ENCODE measurements at places on chromosomes 2 and 18. TPM values are rescaled to one million over a fixed set of nuclear protein-coding genes. Genes with fewer than 3 reads are reported as not detected.

GRCh38 chr2:229610333-229610732 lies 104.0 kb downstream of the DNER start:
- H3K27ac ChIP-seq, result no peak overlapping the region
- no peaks in the 10 kb centered on the region for H3K27me3 ChIP-seq
- no peaks in the 10 kb centered on the region for H3K4me1 ChIP-seq
- H3K4me3 ChIP-seq, result no peak overlapping the region
- H3K36me3 ChIP-seq, result no peaks in the 10 kb centered on the region

CNTNAP5 gene
- total RNA-seq, result 22.0 TPM

ARHGAP25 gene
- total RNA-seq, result 1.4 TPM

DNA sequence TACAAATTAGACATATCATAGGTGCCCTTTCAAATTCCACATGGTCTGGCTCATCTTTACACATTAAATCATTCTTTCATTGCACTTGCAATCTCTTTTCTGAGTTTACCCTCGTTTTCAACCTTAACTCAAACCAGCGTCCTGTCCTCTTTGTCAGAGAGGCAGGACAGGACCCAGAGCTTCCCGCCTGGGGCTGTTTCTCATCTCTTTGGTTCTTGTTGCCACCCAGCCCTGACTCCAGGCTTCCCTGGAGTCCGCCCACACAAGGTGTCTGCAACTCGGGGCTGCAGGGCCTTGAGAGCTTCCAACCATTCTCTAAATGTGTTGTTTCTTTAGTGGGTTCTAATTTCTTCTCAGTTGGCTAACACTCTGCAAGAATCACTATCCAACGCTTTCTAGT lies 24.4 kb downstream of the RBMS1 start:
- peaks cover 2% of the 10 kb centered on the region for H3K27me3 ChIP-seq
- DNase-seq, result no peak
- no peaks in the 10 kb centered on the region for H3K36me3 ChIP-seq
- no peak overlapping the region for H3K27ac ChIP-seq
- no peak overlapping the region for H3K4me3 ChIP-seq

GRCh38 chr2:1236606-1237005 lies 176.7 kb upstream of the TPO start:
- H3K4me3 ChIP-seq, result no peak overlapping the region
- no peaks in the 10 kb centered on the region for H3K4me1 ChIP-seq
- H3K27me3 ChIP-seq, result no peaks in the 10 kb centered on the region
- no peak overlapping the region for H3K27ac ChIP-seq
- no peaks in the 10 kb centered on the region for H3K36me3 ChIP-seq

- no peak overlapping the region for H3K4me3 ChIP-seq
- no peak overlapping the region for H3K27ac ChIP-seq
- peaks cover 1% of the 10 kb centered on the region for H3K4me1 ChIP-seq
- DNase-seq, result no peak
These were observed 43.0 kb upstream of the FAHD2A start for GRCh38 chr2:95359501-95359930.

- H3K27me3 ChIP-seq, result peaks cover 4% of the 10 kb centered on the region
- H3K4me1 ChIP-seq, result no peaks in the 10 kb centered on the region
- no peak overlapping the region for H3K4me3 ChIP-seq
- no peaks in the 10 kb centered on the region for H3K36me3 ChIP-seq
- peak; percentile 30 for DNase-seq
- no peak overlapping the region for H3K27ac ChIP-seq
These were observed 45.6 kb downstream of the ZNF519 start for GRCh38 chr18:14086458-14087231.

- no peaks in the 10 kb centered on the region for H3K4me1 ChIP-seq
- peak overlapping the region; percentile 99 for H3K4me3 ChIP-seq
- H3K36me3 ChIP-seq, result no peaks in the 10 kb centered on the region
- no peak for DNase-seq
- H3K27me3 ChIP-seq, result peaks cover 6% of the 10 kb centered on the region
These were observed 1.4 kb downstream of the CNTNAP5 start for GRCh38 chr2:124026503-124026902.

NPHP1 gene
- 2.5 TPM for total RNA-seq

- H3K27me3 ChIP-seq, result no peaks in the 10 kb centered on the region
- no peaks in the 10 kb centered on the region for H3K36me3 ChIP-seq
- H3K4me3 ChIP-seq, result no peak overlapping the region
- peaks cover 10% of the 10 kb centered on the region for H3K4me1 ChIP-seq
These were observed 649.4 kb upstream of the SLC8A1 start for GRCh38 chr2:41101281-41101680.

- H3K27me3 ChIP-seq, result no peaks in the 10 kb centered on the region
- H3K36me3 ChIP-seq, result no peaks in the 10 kb centered on the region
- H3K4me1 ChIP-seq, result no peaks in the 10 kb centered on the region
- H3K4me3 ChIP-seq, result no peak overlapping the region
- H3K27ac ChIP-seq, result no peak overlapping the region
- no peak for DNase-seq
These were observed 690.4 kb upstream of the NRXN1 start for GRCh38 chr2:51722311-51722710.

- H3K27ac ChIP-seq, result no peak overlapping the region
- peaks cover 2% of the 10 kb centered on the region for H3K4me1 ChIP-seq
- peaks cover 1% of the 10 kb centered on the region for H3K27me3 ChIP-seq
- no peak for DNase-seq
- no peak overlapping the region for H3K4me3 ChIP-seq
- peaks cover 3% of the 10 kb centered on the region for H3K36me3 ChIP-seq
These were observed 80.2 kb upstream of the BCL11A start for GRCh38 chr2:60633615-60634014.

DNA sequence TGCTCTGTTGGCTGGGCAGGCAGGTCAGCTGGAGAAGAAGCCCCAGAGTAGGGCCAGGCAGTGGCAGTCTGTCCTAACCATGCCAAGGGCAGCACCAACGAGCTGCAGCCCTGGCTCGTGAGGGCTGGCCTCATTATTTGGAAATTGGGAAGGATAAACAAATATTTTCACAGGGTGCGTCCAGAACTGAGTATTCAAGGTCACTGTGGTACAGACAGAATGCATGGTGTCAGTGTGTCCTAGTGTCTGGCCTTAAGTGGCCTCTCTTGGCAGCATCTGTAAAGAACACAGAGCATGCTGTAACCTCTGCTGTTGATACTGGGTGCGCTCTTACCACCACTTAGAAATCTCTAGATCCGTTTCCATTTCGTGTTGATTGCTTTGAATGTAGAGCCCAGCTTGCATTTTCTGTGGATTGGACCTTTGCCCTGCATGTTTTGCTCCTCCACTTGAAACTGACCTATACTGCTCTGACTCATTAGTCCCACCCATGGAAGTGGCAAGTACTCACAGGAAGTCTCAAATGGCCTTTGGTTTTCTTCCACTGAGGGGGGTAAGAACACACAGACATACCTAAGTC lies 88.2 kb downstream of the GREB1L start:
- no peaks in the 10 kb centered on the region for H3K27me3 ChIP-seq
- no peak overlapping the region for H3K27ac ChIP-seq
- no peaks in the 10 kb centered on the region for H3K4me1 ChIP-seq

DNA sequence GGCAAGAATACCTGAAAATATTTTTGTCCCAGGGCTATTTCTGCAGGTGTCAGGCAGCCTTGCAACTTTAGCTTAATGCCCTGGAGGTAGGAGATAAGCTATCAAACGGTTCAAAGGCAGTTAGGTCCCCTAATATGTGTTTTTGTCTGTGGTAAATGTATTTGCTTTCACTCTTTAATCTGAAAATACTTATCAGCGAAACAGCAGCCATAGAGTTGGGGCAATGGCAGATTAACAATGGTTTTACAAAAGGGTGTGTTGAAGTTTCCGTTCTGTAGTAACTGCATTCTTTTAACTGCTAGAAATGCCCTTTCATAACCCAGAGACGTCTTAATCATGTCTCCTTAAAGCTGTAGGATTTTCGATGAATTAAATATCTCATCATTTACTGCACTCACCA lies 265.0 kb upstream of the TRIB2 start:
- H3K36me3 ChIP-seq, result no peaks in the 10 kb centered on the region
- H3K4me1 ChIP-seq, result no peaks in the 10 kb centered on the region
- no peak for DNase-seq
- no peak overlapping the region for H3K27ac ChIP-seq

GRCh38 chr2:219155054-219155644 lies 5.5 kb downstream of the NHEJ1 start:
- H3K36me3 ChIP-seq, result no peaks in the 10 kb centered on the region
- DNase-seq, result no peak
- no peak overlapping the region for H3K27ac ChIP-seq
- peaks cover 8% of the 10 kb centered on the region for H3K4me1 ChIP-seq
- no peak overlapping the region for H3K4me3 ChIP-seq

DNA sequence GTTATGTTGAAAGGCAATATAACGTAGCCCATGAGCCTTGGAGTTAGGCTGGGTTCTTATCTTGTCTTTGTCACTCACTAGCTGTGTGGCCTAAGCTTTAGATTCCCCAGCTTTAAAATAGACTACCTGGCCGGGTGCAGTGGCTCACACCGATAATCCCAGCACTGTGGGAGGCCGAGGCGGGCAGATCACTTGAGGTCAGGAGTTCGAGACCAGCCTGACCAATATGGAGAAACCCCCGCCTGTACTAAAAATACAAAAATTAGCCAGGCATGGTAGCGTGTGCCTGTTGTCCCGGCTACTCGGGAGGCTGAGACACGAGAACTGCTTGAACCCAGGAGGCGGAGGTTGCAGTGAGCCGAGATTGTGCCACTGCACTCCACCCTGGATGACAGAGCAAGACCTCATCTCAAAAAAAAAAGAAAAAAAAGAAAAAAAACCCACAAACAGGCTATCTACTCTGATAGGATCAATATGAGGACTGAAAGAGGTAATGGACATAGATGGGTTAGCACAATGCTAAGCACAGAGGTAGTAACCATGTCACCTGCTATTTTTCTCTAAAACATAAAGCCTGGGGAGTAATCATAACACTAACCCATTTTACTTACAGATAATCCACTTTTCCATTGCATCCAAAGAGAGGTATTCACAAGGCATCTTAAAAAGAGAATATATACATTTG lies 43.9 kb downstream of the NCKAP1 start:
- no peaks in the 10 kb centered on the region for H3K36me3 ChIP-seq
- no peaks in the 10 kb centered on the region for H3K27me3 ChIP-seq
- no peaks in the 10 kb centered on the region for H3K4me1 ChIP-seq

- no peak overlapping the region for H3K27ac ChIP-seq
These were observed 33.0 kb downstream of the SLC1A4 start for GRCh38 chr2:65022189-65022588.

BOLL gene
- not detected for total RNA-seq

STAT4 gene
- 0.74 TPM for total RNA-seq

GRCh38 chr2:71856773-71857525 lies 290.7 kb downstream of the CYP26B1 start:
- no peaks in the 10 kb centered on the region for H3K4me1 ChIP-seq
- peaks cover 6% of the 10 kb centered on the region for H3K27me3 ChIP-seq
- no peak overlapping the region for H3K27ac ChIP-seq
- no peak overlapping the region for H3K4me3 ChIP-seq
- no peak for DNase-seq
- H3K36me3 ChIP-seq, result peaks cover 21% of the 10 kb centered on the region

DNA sequence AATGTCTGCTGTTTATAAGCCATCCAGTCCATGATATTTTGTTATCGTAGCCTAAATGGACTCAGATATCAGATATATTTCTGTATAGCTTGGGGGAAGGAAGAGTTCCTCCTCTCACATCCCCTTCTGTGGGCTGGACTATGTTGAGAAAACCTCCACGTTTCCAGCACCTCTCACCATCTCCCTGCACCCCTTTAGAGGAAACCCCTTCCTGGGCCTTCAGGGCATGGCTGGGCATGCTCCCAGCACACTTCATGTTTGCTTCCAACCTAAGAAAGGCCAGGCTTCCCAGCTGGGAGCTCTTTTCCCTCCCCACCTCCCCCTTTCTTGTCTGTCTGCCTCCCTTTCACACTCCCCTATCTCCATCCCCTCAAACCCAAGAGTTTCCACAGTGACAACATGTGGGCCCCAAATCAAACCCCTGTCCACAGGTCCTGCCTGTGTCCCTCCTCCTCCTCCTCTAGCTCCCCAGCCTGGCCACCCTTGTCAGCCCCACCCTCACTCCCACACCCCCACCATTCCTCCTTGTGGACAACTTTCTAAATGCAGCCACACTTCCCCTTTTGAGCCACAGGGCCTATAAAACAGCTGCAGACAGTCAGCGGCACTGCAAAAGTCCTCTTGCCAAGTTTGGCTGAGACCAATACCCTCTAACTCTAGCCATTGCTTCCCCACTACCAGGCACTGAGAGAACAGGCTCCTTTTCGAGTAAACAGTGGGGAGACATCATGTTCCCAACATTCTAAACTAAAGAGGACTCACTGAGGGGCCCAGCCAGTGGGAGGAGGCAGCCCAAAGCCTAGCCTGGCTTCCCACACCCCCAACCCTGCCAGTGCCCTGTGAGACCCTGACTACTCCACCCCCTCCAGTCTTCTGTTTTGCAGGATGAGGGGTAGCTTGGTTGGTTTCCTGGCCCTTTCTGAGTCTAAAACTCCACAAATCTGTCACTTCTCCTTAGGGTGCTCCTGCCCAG lies 120.5 kb downstream of the ZFP36L2 start:
- no peaks in the 10 kb centered on the region for H3K36me3 ChIP-seq
- H3K27ac ChIP-seq, result no peak overlapping the region
- no peak overlapping the region for H3K4me3 ChIP-seq
- DNase-seq, result no peak
- H3K4me1 ChIP-seq, result peaks cover 7% of the 10 kb centered on the region

IL36G gene
- total RNA-seq, result not detected

TMEM200C gene
- total RNA-seq, result 13.8 TPM

SERPINB11 gene
- not detected for total RNA-seq

DNA sequence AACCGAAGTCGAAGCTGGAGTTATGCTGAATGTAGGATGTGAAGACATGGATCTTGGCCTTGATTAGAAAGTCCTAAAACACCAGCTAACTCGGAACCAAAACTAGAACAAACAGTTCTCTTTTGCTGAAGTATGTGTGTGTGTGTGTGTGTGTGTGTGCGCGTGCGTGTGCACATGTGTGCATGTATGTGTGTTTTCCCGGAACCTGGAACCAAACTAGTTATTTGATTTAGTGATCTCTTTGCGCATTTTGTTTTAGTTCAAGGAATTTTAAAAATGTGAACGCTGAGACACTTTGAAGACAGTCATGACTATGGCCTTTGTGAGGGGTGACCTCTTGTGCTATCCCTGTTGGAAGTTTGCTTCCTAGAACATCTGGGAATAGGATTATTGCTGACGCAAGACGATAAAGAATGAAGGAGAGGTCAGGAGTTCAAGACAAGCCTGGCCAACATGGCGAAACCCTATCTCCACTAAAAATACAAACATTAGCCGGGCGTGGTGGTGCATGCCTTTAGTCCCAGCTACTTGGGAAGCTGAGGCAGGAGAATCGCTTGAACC lies 23.8 kb downstream of the FHL2 start:
- H3K4me1 ChIP-seq, result peaks cover 5% of the 10 kb centered on the region
- H3K4me3 ChIP-seq, result no peak overlapping the region
- no peak overlapping the region for H3K27ac ChIP-seq
- peaks cover 2% of the 10 kb centered on the region for H3K27me3 ChIP-seq
- no peak for DNase-seq
